SK-N-MC (cell line): ENCODE measurements at places on chromosomes 12 and 14.
A peak's percentile ranks its signal among the peaks of the same experiment; 100 is the strongest.

DNA sequence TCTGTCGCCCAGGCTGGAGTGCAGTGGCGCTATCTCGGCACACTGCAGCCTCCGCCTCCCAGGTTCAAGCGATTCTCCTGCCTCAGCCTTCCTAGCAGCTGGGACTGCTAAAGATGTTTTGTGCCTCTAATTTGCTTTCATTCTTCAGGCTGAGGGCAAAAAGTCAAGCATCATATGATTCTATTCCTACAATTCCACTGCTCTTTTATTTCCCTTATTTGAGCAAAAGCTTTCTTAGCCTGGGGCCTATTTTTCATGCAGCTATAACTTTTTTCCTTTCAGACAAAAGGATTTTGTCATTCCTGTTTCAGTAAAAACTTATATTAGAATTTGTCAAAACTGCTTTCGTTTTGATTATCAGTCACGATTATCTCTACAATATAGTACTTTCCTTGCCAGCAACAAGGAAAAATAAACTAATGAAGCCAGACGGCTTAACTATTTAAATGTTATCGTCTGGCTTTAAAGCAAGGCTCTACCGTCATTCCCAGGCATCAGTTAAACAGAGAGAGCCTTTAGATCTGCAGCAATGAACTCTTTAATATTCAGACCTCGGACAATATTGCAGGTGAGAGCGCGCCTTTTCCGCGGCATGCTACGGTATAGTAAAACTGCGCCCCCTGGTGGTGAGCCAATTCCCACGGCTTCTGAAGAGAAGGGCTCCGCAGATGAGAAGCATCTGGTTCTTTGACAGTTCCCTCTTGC lies 1.4 kb upstream of the SLC2A13 start:
- DNase-seq, result peak; percentile 82

- DNase-seq, result no peak
Measured at GRCh38 chr12:80504389-80505163, 60.5 kb downstream of the PTPRQ start.

DNA sequence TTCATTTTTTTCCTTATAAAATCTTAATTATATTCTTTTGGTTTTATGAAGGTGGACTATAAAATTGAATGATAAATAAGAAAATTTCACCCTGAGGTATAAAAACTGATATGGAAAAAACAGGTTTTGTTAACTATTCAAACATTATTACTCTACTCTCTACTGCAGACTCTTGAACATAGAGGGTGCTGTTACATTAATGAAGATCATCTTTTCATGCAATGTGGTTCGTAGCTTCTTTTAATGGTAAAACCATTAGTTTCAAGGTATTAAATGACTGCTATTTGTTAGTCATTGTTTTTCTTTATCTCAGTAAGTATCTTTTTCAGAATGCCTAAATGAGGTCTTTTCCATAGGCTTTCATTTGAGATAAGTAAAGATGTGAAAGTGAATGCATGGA lies 510.4 kb downstream of the SLC16A7 start:
- no peak for DNase-seq

GRCh38 chr12:91370086-91370868 lies 187.7 kb upstream of the DCN start:
- peak; percentile 44 for DNase-seq

GRCh38 chr12:105775343-105775742 lies 363.4 kb downstream of the NUAK1 start:
- DNase-seq, result no peak

- DNase-seq, result no peak
Measured at GRCh38 chr14:52348776-52349175, 34.7 kb downstream of the PTGER2 start.

- DNase-seq, result no peak
Measured at GRCh38 chr12:90021795-90022440, 313.3 kb upstream of the ATP2B1 start.

GRCh38 chr12:30614031-30614430 lies 81.6 kb downstream of the IPO8 start:
- DNase-seq, result peak; percentile 91
